ENCODE measurements at places on chromosomes 6 and 20. TPM values are rescaled to one million over a fixed set of nuclear protein-coding genes. Genes with fewer than 3 reads are reported as not detected.

Gene UBE3D
- polyA plus RNA-seq, result 3.5 TPM

Gene BMP5
- polyA plus RNA-seq, result 0.11 TPM

Gene ACSS1
- polyA plus RNA-seq, result 9.1 TPM

Gene MAP1LC3A
- polyA plus RNA-seq, result 24.8 TPM

Gene CHD6
- 4.1 TPM for polyA plus RNA-seq

Gene MAS1
- polyA plus RNA-seq, result under 0.01 TPM

Gene VWA7
- 2.1 TPM for polyA plus RNA-seq

Gene TMEM181
- polyA plus RNA-seq, result 18.0 TPM

Data from adipose tissue (tissue), 3 donors.